ENCODE measurements at places on chromosomes 13 and 19. TPM values are rescaled to one million over a fixed set of nuclear protein-coding genes. Genes with fewer than 3 reads are reported as not detected.
A peak's percentile ranks its signal among the peaks of the same experiment; 100 is the strongest.

GRCh38 chr13:46015366-46015765 is 37.2 kb downstream of the ZC3H13 start:
- no peak for DNase-seq

- DNase-seq: peak; percentile 64
Observed at GRCh38 chr13:31742097-31742734, 2.9 kb downstream of the RXFP2 start.

Gene ZNF560
- not detected for total RNA-seq

GRCh38 chr19:8194528-8195267 is 14.5 kb upstream of the CERS4 start:
- DNase-seq: no peak

Gene SPRY2
- 136 TPM for total RNA-seq

- DNase-seq: no peak
Observed at GRCh38 chr19:56808717-56809392, 31.7 kb downstream of the PEG3 start.

GRCh38 chr13:96746886-96747285 is 247.4 kb downstream of the OXGR1 start:
- DNase-seq: no peak

DNA sequence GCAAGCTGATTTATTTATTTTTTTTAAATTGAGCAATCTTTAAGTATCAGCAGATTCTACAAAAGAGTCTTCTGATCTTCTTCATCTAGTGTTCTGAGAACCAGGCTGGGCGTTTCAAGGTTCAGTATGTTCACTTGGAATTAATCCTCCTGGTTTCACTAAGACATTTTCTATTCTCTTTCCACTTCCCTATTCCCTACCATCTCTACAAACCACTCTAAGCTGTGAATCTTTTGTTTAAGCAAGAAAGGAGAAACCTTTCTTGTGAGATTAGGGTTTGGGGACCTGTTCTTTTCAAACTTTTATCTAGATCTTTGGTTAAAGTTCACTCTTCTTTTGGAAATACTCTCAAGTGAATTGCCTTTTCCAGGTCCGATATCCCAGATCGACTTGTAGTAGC is 59.3 kb downstream of the URI1 start:
- no peak for DNase-seq

Gene TEX29
- total RNA-seq: 0.44 TPM

- DNase-seq: no peak
Observed at GRCh38 chr19:5466072-5466471, 10.9 kb downstream of the ZNRF4 start.

GRCh38 chr19:38250428-38250820 is 5.8 kb downstream of the PPP1R14A start:
- DNase-seq: no peak

DNA sequence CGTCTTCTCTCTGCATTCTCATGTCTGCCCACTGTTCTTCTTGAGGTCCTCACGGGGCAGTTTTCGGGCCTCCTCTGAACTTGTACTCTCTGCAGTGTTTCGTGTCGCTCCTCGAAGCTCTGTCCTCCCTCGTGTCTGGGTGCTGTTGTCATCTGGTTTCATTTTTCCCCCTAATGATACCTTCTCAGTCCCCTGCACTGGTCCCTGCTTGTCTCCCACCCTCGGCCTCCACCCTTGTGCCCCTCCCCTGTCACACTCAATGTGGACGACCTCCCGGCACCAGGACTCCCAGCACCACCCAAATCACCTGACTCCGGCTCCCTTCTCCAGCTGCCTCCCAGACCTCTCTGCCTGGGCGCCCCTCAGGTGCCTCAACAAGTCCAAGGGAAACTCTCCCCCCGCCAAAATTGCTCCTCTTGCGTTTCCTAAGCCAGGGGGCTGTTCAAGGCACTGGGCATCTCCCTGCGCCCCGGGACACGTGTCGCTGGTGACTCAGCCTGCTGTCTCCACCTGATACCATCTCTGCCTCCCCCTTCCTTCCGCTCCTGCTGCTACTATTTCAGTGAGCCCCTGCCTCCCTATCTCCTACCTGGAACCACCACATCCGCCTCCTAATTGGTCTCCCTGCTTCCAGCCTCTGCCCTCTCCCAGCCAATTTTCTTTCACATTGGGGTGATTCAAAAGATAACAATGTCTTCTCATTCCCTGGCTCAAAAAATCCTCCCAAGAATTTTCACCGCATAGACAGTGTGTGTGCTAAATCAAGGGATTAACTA is 49.5 kb downstream of the RFX2 start:
- DNase-seq: no peak

Gene TMEM38A
- 12.2 TPM for total RNA-seq

DNA sequence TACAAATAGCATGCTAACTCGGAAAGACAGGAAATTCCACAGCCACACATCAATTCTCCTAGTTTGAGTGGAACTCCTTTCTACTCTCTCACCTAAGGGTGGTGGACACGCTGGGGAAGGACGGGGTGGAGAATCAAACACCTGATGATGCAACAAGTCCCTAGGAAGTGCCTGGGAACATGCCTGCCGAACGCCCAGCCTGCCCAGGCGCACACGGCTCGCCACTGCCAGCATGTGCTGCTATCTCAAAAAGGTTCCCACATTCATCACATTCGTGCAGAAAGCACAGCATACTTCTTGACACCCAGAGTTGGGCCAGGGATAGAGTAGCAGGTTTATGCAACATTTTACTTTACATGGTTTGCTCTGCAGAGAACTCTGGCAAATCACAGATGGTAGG is 164.6 kb downstream of the ABCC4 start:
- no peak for DNase-seq

- no peak for DNase-seq
Observed at GRCh38 chr19:49103331-49104085, 10.7 kb upstream of the LIN7B start.

GRCh38 chr19:18002347-18002850 is 5.6 kb upstream of the ARRDC2 start:
- DNase-seq: no peak

GRCh38 chr19:16542910-16543472 is 754 bp upstream of the CHERP start:
- no peak for DNase-seq

GRCh38 chr13:26663791-26664190 is 96.8 kb downstream of the GPR12 start:
- DNase-seq: no peak

Gene RASGRP4
- total RNA-seq: not detected

Gene DOCK9
- 35.7 TPM for total RNA-seq

Gene ZNF723
- total RNA-seq: not detected

- peak; percentile 30 for DNase-seq
Observed at GRCh38 chr13:57632276-57633140, 964 bp downstream of the PCDH17 start.

DNA sequence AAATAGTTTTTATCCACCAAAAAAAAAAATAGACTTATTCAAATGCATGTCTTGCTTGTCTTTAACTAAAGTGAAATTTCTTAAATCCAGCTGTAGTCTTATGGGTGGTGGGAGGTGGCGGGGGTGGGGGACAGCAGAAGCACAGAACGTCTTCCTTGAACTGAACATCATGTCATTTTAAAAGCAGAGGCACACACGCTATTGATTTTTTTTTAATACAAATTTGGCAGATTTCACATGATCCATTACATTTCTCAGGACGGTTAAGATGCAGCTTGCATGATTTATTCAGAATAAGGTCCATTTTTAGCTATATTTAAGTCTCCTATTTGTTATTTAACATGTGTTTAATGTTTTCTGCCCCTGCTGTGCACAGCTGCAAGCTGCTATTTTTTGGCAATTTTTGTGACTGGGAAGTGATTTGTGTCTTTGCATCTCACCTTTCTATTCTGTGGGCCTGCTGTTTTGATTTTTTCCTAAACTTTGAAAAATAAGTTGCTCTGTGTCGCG is 274.0 kb downstream of the TSHZ3 start:
- no peak for DNase-seq

DNA sequence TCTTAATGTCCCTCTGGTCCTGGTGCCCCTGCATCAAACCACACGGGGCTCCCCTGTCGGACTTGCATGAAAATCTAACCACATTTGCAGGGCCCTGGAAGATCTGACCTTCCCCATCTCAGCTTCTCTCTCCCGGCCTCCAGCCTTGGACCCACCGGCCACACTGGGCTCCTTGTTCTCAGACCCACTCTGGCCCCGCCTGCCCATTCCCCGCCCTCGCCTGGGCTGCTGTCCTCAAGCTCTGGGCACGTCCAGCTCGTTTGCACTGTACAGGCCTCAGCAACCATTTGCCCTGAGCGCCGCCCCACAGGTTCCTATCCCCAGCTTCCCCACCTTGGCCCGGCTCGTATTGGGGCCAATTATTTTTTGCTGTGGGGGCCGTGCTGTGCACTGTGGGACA is 10.5 kb downstream of the MYO9B start:
- no peak for DNase-seq

Gene ZNF345
- total RNA-seq: 14.7 TPM

DNA sequence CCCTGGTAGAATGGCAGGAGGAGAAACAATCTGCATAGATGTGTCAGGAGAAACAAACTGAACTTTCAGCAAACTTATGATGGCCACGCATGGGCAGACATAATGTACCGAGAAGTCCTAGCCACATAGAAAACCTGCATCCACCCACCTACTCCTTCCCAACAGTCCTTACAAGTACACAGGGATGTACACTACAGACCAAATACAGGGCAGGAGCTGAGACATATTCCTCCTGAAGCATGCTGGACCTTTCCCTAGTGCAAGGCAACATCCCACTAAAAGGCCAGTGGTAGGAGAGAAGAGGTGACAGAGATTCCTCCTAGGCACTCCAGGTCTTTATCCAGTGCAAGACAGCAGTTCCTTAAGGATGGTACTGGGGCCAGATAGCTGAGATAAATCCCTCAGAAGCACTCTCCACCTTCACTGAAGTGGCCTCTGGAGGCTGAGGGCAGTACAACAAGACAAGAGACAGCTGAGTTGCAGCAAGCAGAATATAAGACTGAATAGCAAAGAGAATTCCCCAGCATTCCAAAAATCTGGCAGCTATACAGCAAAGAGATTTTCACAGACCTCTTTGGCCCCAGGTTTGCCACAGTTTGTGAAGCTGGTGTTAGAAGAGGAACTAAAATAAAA is 18.3 kb downstream of the VWA8 start:
- DNase-seq: no peak

Gene FGF14
- 5.0 TPM for total RNA-seq

DNA sequence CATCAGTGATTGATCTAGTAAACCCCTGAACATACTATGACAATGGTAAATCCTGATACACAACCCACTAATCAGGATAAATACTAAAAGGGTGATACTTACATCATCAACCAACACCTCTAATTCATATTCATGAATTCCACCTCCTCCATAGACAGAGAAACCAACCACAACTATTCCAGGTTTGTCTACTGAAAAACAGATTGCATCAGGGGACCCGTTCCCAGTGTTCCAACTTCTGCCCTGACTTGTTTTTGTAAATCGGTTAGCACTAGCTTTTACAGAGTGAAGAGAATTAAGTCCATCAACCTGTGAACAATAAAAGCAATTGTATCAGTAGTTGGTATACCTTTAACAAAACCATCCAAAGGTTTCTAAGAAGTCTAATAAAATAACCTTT is 149.2 kb downstream of the MYCBP2 start:
- DNase-seq: no peak

All from progenitor cell of endocrine pancreas (in vitro differentiated cells).